Forelimb muscle (tissue), 1 donor: ENCODE measurements at places on chromosomes 3 and 15.

DNA sequence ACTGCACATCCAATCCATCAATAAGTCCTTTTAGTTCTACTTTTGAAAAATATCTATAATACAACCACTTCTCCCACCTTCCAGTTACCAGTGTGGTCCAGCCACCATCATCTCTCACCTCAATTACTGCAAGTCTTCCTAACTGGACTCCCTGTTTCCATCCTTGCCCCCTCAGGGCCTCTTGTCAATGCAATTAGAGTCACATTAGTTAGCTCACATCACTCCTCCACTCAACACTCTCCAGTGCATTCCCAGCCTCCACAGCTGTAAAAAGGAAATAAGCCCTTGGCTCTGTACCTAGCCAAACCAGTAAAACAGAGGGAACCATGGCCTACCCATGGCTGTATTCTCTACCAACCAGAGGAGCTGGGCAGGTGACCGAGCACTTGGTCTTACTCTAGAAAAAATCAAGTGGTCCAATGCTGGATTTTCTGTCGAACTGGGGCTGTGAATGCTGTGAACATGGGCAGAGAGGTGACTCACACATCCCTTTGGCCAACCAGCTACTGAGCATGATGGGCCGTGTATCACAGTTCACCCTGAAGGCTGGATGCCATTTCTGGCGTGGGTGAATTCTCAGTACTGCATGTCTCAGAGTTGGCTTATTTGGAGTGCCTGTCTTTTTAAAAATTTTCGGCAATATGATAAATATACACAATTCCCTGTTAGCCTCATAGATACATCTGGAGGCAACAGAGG lies 62.5 kb upstream of the C15orf61 start:
- DNase-seq = no peak

DNA sequence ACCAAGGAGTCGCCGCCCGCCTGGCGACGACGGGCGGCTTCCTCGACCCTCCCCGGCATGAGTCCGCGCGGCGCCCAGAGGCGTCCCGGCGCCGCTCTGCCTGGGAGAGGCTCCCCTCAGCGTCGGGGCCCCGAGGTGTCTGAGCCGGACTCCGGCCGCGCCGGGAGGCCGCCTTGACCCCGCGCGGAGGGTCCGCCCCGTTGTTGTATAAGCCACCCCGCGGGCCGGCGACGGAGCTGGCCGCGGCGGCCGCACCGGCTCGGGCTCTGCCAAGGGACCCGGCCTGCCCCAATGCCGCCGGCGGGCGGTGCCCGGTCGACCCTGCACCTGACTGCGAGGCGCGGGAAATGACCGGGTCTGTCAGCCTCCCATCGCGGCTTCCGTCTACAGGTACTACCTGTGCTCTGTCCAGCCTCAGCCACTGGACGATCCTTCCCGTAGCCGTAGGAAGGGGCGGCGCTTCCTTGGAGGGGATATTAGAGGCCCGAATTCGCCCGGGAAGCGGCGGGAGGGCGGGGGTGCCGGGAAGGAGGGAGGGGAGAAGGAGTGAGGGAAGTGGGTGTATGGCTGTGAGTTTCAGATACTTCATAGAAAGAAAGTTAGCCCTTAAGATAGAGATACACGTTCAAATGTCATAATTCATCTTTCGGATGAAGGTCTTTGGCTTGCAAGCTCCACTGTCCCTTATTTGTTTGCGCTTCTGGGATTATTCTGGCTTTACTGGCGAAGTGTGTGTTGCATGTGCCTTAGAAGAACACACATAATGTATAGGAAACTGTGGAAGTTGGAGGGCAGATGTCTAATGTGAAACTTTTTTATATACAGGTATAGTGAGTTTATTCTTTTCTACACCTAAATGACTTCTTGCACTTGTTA lies 620 bp downstream of the ABHD5 start:
- no peak for DNase-seq

DNA sequence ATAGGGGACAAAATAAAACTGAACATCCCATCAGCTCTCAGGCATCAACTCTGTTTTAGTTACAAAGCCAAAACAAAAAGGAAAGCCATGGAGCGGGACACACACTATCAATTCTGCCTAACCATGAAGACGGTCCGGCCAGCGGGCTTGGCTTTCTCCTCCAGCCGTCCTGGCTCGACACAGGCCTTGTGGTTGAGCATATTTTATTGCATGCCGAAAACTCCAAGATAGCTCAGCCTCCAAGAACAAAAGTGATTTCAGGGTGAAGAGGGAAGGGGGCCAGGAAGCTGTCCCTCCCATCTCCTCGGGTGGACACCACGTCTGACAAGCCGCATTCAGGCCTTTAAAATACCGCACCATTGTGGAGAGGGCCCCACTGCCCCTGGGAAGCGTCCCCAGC lies 31.2 kb downstream of the WNT5A start:
- DNase-seq = no peak

DNA sequence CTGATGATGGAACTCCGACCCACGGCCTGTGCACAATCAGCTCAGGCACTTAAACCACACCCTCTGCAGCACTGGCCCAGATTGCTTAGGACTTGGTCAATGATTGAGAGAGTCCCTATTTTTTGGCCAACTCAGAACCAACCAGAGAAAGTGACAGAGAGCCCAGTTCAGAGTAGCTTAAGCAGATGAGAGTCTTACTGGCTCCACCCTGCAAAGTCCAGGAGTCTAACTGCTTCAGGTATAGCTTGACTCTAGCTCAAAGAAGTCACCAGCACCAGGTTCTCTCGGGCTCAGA lies 20.1 kb downstream of the SLC6A20 start:
- no peak for DNase-seq

GRCh38 chr15:78415284-78415683 lies 22.7 kb upstream of the IREB2 start:
- no peak for DNase-seq

- no peak for DNase-seq
These were observed 22.0 kb downstream of the CPEB1 start for GRCh38 chr15:82625136-82625535.

- DNase-seq = no peak
These were observed 19.0 kb upstream of the CSTA start for GRCh38 chr3:122305818-122306621.
